CD4-positive, alpha-beta T cell treated with Interleukin-2 at 100 ng/mL for 4 hours (primary cell): ENCODE measurements at places on chromosomes 1 and 21.

DNA sequence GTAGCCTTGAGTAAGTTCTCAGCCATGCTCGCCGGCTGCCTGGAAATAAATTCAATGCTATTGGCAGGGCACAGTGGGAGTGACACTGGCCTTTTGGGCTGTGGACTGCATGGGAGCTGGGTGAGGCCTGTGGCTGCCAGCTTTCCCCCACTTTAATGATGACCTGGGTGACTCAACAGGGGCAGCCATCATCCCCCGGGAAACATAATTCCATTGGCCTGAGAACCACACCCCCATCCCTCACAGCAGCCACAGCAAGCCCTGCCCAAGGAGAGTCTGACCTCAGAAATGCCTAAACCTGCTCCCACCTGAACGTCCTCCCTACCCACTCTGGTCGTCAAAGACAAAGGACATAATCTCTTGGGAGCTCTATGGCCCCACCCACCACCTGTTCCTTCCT lies 384.0 kb downstream of the LTN1 start:
- no peak for DNase-seq

DNA sequence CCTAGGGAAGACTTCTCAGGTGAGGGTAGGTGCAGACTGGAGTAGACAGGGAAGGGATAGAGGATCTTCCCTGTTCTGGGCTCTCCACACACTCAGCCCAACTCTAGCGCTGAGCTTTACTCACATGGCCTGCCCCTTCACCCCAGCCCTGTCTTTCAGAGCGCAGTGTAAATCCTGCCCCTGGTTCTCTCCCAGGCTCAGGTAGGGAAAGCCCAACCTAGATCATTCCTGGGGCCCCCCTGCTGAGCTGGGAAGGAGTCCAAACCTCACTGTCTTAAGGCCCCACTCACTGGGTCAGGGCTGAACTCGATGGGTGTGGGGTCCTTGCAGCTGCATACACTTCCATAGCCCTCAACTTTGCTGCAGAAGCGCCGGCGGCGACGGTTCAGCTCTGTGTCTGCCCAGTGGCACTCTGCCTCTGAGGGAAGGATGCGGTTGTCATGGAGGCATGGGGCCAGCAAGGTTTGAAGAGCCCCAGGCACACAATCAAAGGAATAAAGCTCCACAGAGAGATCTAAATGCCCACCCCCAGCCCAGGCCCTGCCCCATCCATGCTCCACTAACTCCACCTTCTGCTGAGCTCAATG lies 4.2 kb downstream of the POMGNT1 start:
- no peak for DNase-seq

- no peak for DNase-seq
Observed at GRCh38 chr1:37267111-37267835, 207.1 kb upstream of the ZC3H12A start.

- DNase-seq = no peak
Observed at GRCh38 chr1:155226910-155227260, 18.4 kb downstream of the MTX1 start.
